Right atrium auricular region (tissue), 2 donors: ENCODE measurements at places on chromosomes 2 and 18.

- no peak for DNase-seq
Measured at GRCh38 chr2:47516360-47517104, 113.6 kb downstream of the MSH2 start.

GRCh38 chr18:6711467-6711866 lies 18.0 kb upstream of the ARHGAP28 start:
- DNase-seq, result no peak

DNA sequence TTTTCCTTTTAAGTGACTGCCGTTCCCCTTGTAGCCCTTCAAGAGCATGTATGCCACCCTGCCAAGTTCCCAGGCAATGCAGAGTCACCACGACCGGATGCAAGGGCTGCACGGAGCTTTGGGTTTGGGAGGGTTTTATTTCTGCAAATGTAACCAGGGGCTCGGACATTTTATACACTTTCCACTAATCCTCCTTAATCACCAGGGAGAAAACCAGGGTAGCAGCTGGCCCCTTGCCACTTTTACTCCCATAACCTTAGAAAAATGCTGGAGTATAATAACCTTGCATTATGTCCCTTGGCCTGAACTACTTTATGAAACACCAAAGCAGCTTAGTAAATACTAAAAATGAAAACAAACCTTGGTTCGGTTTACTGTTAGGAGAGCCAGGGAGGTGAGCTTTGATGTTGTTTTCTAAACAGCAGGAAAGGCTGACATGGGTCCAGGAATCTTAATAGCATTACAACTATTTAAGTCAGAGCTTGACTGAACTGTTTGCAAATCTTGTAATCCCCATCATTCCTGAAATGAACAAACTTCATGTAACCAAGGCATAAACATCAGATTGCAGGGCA lies 152.8 kb upstream of the RIOK3 start:
- no peak for DNase-seq

GRCh38 chr2:72198532-72199241 lies 51.0 kb upstream of the CYP26B1 start:
- no peak for DNase-seq

- no peak for DNase-seq
Measured at GRCh38 chr2:119249855-119250717, 26.5 kb downstream of the STEAP3 start.

- DNase-seq, result no peak
Measured at GRCh38 chr2:46181789-46182530, 115.2 kb upstream of the EPAS1 start.
